Head of caudate nucleus (tissue), 42 donors: ENCODE measurements at places on chromosomes 1 and 21.

GRCh38 chr1:24640288-24640687 is 2.8 kb upstream of the SRRM1 start:
- DNase-seq = no peak

DNA sequence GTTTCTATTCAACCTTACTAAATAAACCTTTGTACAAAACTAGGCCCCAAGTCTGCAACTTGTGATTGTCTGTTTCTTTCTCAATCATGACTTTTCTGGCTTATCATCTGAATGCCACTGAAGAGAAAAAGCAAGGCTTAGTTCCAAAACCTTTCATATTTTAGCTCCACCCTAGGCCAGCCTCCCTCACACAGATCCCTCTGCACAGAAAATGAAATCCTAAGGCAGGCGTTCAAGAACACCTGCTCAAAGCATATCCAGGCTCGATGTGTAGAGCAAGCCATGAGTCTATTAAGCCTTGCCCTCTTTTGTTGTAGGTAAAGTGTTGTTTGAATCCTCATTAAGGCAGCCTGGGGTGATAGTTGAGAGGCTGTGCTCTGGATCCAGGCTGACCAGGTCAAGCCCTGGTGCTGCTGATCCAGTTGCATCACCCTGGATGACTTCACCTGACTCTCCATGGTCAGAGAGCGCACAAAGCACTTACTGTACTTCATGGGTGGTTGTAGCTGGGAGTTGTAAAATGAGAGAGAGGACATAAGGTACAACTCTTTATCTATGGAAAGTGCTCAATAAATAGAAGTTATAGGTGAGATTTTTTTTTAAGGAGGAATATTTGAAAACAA is 39.0 kb downstream of the FYB2 start:
- no peak for DNase-seq

- no peak for DNase-seq
Measured at GRCh38 chr1:70376196-70376595, 21.7 kb upstream of the ANKRD13C start.

- DNase-seq = no peak
Measured at GRCh38 chr1:209542585-209542984, 40.9 kb upstream of the CAMK1G start.

GRCh38 chr1:166170075-166170474 is 3.3 kb upstream of the FAM78B start:
- DNase-seq = no peak

- no peak for DNase-seq
Measured at GRCh38 chr1:27116232-27116631, 38.7 kb downstream of the SLC9A1 start.

GRCh38 chr1:67611846-67612245 is 73.2 kb upstream of the GADD45A start:
- no peak for DNase-seq

DNA sequence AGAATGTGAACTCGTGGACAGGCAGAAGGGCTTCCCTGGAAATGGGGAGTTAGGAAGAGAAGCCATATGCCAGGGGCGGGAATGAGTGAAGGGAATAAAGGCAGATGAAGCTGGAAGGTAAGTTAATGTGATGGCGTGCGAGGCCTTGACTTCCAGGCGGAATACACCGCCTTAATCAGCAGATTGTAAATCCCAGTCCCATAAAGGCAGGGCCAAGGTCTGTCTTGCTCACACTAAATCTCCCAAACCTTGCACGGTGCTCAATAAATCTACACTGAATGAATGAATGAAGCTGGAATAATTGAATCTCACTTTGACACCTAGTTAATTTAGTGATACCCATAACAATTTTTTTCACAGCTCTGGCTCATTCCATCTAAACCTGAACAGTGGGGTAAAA is 16.8 kb upstream of the PRDM2 start:
- no peak for DNase-seq

- no peak for DNase-seq
Measured at GRCh38 chr21:32163386-32163785, 115.5 kb downstream of the MIS18A start.

GRCh38 chr1:170213596-170213995 is 67.8 kb downstream of the NTMT2 start:
- no peak for DNase-seq

DNA sequence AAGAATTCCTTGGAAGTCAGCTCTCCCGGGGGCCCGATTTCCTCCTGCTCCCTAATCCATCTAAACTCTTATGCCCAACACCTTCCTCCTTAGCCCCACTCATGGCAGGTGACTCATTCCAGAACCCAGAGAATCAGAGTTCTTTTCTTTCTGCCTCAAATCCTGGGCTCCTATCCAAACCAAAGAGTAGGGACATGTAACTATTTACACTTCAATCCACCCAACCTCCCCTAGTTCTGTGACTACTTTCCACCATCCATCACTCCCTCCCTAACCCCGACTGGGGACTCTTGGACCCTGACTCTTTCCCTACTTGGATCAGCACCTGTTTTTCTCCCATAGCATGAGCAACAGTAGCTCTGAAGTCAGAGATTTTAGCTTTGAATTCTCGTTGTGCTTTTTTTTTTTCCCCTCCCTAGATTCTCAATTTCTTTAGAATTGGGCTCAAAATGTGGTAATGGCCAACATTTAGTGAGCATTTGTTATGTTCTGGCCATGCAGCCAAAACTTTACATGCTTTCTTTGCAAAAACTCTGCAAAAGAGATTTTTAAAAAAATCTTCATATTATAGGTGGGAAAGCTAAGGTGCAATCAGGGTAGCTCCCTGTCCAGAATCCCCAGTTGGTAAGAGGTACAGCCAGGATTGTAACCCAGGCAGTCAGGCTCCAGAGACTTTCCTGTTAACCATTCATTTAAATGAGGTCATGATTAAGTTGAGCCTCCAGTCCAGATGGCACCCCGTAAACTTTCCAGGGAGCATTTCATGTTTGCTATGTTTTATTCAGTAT is 7.5 kb upstream of the CYP4A11 start:
- DNase-seq = no peak

- DNase-seq = no peak
Measured at GRCh38 chr1:156893048-156893953, at the start of gene PEAR1. TSS of gene PEAR1 (plus strand) at chr1:156893718. CDS start at chr1:156903927, 10,209 bp downstream.

DNA sequence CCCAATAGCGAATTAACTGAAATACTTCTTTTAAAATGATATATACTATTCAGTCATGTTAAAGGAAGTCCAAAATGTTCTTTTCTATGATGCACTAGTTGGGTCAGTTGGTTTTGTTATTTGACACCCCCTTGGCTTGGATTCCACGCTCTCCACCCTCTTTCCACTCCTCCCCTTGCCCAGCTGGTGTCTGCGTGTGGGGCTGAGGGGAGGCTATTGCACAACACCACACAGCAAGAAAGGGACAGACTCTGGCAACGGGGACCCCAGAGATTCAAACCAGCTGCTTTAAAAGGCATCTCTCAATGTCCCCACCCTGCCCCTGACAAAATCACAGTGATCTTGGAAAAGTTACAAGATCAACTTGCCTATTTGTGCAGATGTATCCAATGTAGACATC is 394.3 kb downstream of the TGFB2 start:
- DNase-seq = no peak

- DNase-seq = no peak
Measured at GRCh38 chr1:117570988-117571409, 34.8 kb upstream of the TENT5C start.

DNA sequence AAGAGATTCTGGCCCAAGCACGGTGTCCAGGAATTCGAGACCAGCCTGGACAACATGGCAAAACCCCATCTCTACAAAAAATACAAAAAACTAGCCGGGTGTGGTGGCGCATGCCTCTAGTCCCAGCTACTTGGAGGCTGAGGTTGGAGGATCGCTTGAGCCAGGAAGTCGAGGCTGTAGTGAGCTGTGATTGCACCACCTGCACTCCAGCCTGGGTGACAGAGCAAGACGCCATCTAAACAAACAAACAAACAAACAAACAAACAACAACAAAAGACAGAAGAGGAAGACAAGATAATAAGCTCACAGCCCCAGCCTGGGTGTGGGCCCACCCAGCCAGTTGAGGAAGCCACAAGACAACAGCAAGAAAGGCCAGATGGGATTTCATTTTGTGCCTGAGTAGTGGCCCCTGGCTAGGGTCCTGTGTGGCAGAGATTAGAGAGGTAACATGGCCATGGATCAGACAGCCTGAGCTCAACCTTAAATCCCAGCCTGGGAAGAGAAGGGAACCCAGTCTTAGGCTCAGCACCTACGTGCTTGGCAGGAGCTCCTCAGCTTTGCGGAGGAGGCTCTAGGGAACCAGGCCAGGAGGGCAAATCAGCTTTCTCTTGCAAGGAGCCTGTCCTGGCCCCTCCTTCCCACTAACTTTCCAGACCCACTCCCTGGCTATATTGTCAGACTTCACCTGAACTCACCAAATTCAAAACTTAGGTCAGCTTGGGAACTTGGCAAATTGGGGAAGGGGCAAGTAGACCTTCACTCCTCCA is 4.9 kb upstream of the BEST4 start:
- no peak for DNase-seq

DNA sequence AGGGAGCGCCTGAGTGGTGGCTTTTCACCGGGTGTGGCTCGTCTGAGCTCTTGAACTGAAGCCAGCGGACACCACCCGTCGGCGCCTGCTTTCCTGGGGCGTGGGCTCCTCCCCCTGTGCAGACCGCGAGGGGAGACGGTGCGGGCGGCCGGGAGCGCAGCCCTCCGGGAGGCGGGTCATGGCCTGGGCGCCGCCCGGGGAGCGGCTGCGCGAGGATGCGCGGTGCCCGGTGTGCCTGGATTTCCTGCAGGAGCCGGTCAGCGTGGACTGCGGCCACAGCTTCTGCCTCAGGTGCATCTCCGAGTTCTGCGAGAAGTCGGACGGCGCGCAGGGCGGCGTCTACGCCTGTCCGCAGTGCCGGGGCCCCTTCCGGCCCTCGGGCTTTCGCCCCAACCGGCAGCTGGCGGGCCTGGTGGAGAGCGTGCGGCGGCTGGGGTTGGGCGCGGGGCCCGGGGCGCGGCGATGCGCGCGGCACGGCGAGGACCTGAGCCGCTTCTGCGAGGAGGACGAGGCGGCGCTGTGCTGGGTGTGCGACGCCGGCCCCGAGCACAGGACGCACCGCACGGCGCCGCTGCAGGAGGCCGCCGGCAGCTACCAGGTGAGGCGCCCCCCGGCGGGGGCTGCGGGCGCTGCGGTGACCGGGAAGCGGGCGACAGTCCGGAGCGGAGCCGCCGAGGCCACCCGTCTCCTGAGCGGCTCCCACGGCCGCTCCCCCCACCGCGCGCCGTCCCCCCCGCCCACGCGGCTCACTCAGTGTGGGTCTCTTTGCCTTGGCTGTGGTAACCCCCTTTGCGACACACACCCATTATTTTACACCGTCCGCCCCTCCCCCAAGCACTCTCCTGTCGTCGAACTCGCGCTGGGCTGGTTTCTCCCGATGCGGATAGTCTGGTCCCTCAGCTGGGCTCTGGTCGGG is at the start of gene TRIM58:
Gene TRIM58, plus strand, starts transcription at position 119 of the 916 bp plus-strand sequence. Its CDS starts 60 bp downstream, at position 179.
- no peak for DNase-seq

DNA sequence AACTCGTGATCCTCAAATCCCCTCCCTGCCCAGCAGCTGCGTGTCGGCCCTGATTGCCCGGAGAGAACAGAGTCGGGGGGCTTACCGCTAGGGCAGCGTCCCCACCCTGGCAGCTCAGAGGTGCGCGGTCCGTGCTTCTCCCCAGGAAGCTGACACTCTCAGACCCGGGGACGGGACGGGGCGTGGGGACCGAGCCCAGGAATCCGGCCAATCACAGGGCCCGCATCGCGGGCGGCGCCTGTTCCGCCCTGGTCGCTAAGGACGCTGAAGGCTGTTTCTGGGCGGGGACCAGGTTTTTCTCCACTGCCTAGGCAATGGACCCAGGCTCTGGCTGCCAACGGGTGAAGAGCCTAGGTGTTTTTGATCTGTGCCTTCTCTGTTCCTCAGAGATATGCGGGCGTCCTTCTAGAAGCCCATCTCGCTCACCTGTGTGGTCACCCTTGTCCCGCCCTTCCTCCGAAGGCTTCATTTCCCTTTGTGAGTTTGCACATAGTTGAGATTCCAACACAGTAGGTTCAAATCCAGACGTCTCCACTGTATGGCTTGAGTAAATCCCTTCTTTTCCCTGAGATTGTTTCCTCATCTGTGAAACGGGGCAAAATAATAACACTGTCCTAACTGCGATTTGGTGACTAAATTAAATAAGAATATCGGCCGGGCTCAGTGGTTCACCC is at the start of gene C1orf87:
Gene C1orf87, minus strand, starts transcription at position 166 of the 674 bp plus-strand sequence. CDS start 1,127 bp downstream, outside the sequence.
- no peak for DNase-seq

- DNase-seq = no peak
Measured at GRCh38 chr21:39152271-39152670, 31.0 kb downstream of the PSMG1 start.

- no peak for DNase-seq
Measured at GRCh38 chr1:29249951-29250581, 13.7 kb downstream of the PTPRU start.

DNA sequence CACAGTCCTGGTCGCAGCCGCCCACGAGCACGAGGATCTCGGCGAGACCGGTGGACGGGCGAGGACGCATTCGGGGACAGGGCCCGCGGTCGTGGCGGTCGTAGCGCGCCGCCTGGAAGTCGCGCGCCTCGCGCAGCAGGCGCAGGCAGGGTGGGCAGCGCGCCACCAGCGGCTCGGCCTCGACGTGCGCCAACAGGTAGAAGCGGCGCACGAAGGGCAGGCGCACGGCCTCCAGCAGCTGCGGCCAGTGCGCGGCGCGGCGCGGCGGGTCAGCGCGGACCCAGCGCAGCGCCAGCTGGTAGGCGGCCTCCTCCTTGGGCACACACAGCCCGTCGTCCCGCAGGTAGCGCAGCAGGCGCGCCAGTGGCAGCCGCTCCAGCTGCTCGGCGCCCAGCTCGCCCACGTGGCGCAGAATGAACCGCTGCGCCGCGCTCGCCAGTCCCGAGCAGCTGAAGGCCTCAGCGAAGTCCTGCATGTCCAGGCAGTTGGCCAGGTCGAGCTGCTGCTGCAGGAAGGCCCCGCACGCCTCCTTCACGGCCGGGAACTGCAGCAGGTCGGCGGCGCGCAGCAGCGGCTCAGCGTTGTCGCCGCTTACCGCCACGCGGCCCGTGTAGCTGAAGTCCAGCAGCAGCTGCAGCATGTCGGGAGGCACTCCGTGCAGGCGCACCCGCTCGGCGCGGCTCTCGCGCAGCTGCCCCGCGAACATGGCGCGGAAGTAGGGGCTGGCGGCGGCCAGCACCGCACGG is 573 bp downstream of the KLHL21 start:
- DNase-seq = no peak

GRCh38 chr1:230633469-230633868 is 8.8 kb upstream of the COG2 start:
- no peak for DNase-seq

- DNase-seq = no peak
Measured at GRCh38 chr1:12537906-12538461, 80.0 kb downstream of the DHRS3 start.

GRCh38 chr1:218412171-218412570 is 67.0 kb downstream of the TGFB2 start:
- no peak for DNase-seq

- DNase-seq = no peak
Measured at GRCh38 chr1:213371847-213372619, 321.0 kb downstream of the RPS6KC1 start.

- no peak for DNase-seq
Measured at GRCh38 chr1:51551848-51552296, 32.8 kb upstream of the EPS15 start.

GRCh38 chr1:54013393-54014008 is 4.5 kb downstream of the LDLRAD1 start:
- no peak for DNase-seq

DNA sequence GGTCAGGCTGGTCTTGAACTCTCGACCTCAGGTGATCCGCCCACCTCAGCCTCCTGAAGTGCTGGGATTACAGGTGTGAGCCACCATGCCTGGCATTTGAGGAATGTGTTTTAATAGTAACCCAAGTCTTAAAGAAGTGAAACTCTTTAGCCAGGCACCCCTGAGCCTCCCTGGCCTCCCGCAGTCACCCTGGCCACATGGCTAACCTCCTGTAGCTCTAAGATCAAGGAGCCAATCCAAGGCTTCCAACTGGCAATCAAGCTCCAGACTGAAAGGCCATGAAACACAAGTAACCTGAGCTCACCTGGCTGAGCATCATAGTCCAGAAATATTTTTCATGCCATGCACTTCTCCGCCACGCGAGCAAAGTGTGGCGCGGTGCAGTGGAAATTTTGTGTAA is 84.3 kb downstream of the LTN1 start:
- no peak for DNase-seq
